ENCODE measurements at places on chromosomes 16 and 17.

- DNase-seq: no peak
Measured at GRCh38 chr17:45643591-45643990, 140.5 kb upstream of the CRHR1 start.

DNA sequence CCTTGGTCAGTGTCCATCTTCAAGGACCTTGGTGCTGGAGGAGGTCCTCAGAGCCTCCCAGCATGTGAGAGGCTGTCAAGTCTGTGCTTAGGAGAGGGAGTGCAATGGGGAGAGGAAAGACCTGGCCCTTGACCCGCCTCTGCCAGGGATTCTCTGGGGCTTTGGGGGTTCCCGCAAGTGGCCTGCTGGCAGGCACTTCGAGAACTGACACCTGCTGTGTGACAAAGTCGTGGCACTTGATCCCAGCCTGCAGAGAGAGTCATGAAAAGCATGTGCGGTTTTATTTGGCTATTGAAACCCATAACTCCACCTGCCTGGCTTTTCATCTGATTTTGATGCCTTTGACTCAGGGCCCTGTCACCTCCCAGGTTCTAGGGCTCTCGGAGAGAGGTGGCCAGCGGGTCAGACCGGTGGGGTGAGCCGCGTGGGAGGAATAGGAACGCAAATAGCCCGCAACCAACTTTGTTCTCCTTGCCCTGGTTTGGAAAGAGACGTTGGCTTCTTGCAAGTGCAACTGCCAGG, 42.8 kb upstream of the GSE1 start:
- no peak for DNase-seq

DNA sequence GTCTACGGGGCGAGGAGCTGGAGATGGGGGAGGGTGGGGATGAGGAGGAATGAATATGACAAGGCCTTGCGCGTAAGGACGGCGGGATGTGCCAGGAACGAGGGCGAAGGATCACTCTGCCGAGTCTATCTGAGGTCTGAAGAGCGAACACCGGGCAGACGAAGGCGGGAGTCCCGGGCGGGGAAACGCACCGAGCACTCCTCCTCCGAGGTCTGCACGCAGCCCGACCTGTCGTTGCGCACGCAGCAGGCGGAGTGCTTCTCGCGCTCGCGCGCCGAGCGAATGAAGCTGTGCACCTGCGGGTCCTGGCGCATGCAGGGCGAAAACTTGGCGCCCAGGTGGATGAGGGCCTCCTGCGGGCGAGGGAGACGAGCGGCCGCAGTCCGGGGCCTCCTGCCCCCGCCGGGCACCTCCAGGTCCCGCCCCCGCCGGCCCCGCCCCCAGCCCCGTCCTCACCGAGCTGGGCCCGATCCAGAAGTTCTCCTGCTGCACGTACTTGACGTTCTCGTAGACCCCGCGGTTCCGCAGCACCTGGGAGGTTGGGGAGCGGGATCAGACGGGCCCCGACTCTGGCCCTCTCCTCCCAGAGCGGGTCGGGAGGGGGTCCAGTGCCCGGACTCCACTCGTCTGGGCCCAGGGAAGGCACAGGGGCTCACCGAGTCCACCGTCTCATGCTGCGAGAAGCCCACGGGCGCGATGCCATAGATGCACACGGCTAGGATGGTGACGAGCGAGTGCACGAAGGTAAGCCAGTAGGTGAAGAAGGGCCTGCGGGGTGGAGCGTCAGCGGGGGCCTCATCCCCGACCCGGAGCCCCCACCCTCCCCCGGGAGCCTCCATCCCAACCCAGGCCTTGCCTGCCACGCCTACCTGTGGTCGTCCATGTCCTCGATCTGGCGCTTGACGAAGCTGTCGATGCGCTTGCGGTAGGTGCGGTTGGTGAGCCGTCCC, 7.6 kb downstream of the SNRNP25 start:
- no peak for DNase-seq

- no peak for DNase-seq
Measured at GRCh38 chr17:75380315-75380714, 25.2 kb downstream of the GRB2 start.

DNA sequence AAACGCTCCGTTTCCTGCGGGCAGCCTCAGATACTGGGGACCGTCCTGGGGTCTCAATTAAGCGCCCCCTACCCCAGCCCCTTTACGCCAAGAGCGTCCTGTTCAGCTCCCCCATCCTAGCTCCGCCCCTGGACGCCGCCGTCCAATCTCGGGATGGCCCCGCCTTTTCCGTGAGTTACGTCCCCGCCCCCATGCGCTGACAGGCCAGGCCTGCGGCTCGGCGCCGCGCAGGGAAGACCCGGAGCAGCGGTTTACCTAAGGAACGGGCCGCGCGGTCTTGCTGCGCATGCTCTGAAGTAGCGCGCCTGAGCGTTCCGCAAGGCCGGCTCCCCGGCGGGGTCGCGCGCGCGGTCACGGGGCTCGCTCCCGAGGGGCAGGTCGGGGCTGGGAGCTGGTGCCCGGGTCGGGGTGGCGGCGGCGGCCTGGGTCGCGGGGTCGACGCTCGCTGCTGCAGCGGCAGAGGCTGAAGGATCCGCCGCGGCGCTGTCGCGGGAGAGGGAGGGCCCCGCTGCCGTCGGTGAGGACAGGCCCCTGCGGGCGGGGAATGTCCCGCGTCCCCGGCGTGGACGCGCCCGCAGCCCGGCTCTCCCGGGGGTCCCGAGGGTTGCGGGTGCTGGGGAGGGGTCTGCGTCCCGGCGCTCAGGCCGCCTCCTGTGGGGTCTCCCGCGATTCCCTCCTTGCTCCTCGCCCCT, at the start of gene FLYWCH1:
FLYWCH1 (plus strand) TSS at position 294 of the 692 bp plus-strand sequence. CDS start 17,755 bp downstream, outside the sequence.
- DNase-seq: peak; percentile 98

- peak; percentile 45 for DNase-seq
Measured at GRCh38 chr16:49592546-49593423, 219.2 kb downstream of the C16orf78 start.

GRCh38 chr17:73934696-73935095, 268.8 kb upstream of the RPL38 start:
- DNase-seq: no peak

All from femur (tissue), 1 donor.